ENCODE measurements at places on chromosomes 13 and 19.

GRCh38 chr19:30001791-30002190 lies 59.8 kb downstream of the URI1 start:
- no peak for DNase-seq

DNA sequence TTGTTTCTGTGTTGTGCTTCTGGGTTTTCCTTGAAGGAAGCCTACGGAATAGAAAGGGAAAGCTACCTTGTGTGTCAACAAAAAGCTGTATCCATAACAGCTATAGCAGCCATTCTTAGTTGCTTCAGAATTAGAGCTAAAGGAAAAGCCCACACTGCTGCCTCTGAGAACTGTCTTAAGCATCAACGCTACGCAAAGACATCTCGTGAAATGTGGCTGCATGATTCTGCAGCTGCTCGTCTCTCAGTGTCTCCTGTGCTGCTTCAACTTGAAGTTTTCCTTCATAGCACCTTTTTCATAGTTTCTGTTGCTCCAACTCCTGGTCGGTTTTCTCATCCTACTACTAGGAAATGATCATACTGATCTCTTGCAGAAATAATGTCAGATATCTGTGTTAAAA lies 140.9 kb upstream of the MAB21L1 start:
- DNase-seq = no peak

DNA sequence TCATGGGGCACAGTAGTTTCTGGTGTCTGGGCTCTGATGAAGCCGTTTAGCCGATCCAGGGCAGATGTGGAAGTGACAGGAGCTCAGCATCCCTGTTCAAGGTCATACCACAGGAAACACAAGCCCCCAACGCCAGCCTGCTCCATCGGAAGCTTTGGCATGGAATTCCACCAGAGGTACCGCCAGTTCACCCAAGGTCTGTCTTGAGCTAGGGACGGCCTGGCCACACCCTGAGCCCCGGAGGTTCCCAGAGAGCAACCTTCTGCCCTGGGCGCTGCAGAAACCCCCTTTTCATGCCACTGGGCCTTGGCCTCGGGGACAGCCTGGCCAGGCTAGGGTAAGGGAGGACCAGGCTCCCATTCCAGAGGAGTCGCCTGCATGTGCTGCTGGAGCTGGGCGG lies 39.4 kb upstream of the TPM4 start:
- DNase-seq = no peak

GRCh38 chr13:112902101-112902651 lies 66.8 kb upstream of the MCF2L start:
- DNase-seq = no peak

DNA sequence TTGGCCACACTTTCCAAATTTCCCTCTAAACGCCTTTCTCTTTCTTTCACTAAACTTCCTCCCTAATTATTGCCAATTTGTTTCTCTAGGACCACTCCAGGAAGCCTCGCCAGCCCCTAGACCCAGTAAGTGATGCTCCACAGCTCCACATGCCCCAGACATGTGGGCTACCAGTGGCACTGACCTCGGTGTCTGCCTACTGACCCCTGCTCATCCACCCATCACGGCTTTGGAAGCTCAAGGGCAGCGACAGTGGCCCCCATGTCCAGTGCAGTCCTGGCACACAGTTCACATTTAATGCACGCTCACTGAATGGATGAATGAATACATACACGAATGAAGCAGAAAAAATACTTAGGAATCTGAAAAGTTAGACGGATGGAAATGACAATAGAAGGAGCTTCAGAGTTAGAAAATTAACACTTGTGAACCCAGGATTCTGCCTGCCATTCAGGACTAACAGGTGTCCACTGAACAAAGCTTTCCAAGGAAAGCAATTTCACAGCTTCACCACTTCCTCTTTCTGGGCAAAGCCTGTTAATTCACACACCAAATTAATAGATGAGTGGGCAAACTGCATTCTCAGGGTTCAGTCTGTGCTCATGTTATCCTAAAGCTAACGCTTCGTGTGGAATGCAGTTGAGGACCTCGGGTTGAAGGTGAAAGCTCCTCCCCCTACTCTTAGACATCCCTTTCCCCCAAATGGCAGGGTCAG lies 50.9 kb downstream of the CCDC70 start:
- no peak for DNase-seq

DNA sequence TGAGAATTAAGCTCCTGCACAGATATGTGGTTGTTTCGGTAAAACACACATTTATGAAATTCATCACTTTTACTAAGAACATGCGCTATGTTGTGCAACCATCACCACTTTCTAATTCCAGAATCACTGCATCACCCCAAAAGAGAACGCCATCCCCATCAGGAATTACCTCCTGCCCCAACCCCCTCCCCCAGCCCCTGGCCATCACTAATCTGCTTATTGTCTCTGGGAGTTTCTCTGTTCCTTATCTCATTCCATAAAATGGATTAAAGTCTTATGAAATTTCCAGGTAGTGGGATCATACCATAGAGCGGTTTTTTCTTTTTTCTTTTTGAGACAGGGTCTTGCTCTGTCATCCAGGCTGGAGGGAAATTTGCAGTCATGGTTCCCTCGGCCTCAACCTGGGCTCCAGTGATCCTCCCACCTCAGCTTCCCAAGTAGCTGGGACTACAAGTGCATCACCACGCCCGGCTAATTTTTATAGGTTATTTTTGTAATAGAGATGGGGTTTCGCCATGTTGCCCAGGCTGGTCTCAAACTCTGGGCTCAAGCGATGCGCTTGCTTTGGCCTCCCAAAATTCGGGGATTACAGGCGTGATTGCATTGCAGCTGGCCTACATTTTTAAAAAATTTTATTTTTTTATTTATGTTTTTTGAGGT lies 3.5 kb downstream of the ZSCAN5B start:
- DNase-seq = no peak
